Iris pigment epithelial cell (primary cell): ENCODE measurements at places on chromosomes 7 and 10.

DNA sequence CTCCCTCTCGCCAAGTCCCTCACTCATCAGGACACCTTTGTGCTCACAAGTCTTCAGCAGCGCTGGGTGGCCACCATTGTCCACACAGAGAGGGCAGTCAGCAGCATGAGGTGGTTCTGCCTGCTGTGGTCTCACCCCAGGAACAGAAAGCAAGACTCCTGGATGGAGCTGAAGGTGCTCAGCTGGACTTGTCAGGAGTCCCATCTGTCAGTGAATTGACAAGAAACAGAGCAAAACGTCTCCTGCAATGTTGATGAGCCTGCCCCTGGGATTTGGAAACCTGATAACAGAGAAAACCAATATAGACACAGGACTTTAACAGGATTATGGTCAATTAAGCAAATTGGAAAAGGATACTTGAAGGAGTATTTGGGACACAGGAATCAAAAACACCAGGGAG, 122.2 kb upstream of the PRSS58 start:
- no peak for DNase-seq

- DNase-seq, result no peak
Observed at GRCh38 chr10:10160821-10161312, 856.8 kb upstream of the CELF2 start.

DNA sequence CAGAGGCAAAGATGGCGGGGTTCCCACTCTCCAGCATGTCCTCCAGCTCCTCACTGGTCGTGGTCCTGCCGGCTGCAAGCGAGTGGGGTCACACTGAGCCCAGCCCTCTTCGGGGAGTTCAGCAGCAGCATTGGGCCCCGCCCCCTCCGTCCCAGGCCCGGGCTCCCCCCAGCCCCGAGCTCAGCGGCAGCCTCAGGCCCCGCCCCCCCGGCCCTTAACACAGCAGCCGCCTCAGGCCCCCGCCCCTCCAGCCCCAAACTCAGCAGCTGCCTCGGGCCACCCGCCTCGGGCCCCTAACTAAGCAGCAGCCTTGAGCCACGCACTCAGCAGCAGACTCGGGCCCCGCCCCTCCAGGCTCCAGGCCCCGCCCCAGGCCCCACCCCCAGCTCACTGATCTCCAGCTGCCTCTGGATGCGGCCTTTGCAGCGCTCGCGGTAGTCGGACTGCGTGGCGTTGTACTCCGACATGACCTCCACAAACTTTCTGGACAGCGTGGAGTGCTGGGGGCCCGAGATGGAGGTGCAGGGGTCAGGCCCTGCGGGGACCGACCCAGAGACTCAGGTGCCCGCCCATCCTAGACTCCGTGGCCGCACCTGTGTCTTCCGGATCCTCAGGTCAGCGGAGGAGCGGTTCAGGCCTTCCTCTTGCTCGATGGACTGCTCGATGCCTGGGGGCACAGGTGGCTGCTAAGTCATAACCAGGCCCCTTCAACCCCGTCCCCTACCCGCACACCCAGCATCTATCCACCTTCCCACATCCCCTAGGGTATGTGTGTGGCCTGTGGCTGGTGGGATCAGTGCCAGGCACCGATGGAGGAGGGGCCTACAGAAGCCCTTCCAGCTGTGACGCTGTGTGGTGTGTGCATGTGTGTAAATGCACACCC, 15.5 kb downstream of the STX1A start:
- peak; percentile 69 for DNase-seq

DNA sequence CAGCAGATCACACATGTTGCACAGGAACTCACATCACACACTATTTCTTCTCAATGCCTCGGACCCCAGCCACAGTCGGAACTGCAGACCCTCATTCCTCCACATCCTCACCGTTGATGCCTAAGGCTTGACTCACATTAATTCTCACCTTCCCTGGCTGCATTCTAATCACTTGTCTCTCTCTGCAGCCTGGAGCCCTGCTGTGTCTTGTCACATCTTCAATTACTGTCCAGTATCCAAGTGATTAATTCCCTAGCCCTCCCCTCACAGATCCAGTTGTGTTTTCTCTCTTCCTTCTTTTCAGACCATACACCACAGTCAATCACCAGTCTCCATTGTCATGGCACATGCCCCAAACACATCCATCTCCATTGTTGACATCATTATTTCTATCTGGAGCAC, 592.4 kb upstream of the IGFBP3 start:
- DNase-seq, result no peak

- DNase-seq, result no peak
Observed at GRCh38 chr7:158110661-158111048, 477.0 kb downstream of the PTPRN2 start.

- no peak for DNase-seq
Observed at GRCh38 chr10:8588135-8588534, 533.6 kb downstream of the GATA3 start.

GRCh38 chr7:47473499-47474210, 108.3 kb downstream of the TNS3 start:
- no peak for DNase-seq

DNA sequence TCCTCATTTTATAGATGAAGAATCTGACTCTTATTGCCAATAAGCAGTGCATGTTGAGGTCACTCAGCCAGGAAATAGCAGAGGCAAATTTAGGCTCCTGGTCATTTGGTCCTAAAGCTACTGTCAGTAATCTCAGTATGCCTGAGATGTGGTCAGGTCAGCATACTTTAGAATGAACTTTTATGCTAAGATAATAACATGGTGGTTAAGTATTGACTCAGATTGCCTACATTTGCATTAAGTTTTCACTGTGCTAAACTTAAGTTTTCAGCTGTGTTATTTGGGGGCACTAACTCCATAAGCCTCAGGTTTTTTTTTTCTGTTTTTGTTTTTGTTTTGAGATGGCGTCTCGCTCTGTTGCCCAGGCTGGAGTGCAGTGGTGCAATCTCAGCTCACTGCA, 35.9 kb upstream of the CCSER2 start:
- no peak for DNase-seq

GRCh38 chr7:54242776-54243175, 299.4 kb upstream of the VSTM2A start:
- no peak for DNase-seq
